Renal pelvis (tissue), 12 donors: ENCODE measurements at places on chromosomes 1 and 21. TPM values are rescaled to one million over a fixed set of nuclear protein-coding genes. Genes with fewer than 3 reads are reported as not detected.

The STK40 gene
- 48.5 TPM for polyA plus RNA-seq

The HCN3 gene
- polyA plus RNA-seq: 13.7 TPM

The LRRC71 gene
- polyA plus RNA-seq: 1.1 TPM

The CCNL2 gene
- polyA plus RNA-seq: 330 TPM

The EPS8L3 gene
- 1.6 TPM for polyA plus RNA-seq

The SYT14 gene
- 0.34 TPM for polyA plus RNA-seq

The DDAH1 gene
- 116 TPM for polyA plus RNA-seq

The BRINP3 gene
- polyA plus RNA-seq: 4.2 TPM
